Tibial nerve (tissue), 4 donors: ENCODE measurements at places on chromosomes 11 and 22.

GRCh38 chr22:50600967-50601668, 525 bp downstream of the MAPK8IP2 start:
- no peak for DNase-seq

- DNase-seq: no peak
Observed at GRCh38 chr22:37228106-37229011, 15.7 kb downstream of the RAC2 start.

GRCh38 chr11:79333355-79333754, 107.5 kb downstream of the TENM4 start:
- no peak for DNase-seq

GRCh38 chr22:49447837-49448236, 379.8 kb downstream of the BRD1 start:
- DNase-seq: no peak

DNA sequence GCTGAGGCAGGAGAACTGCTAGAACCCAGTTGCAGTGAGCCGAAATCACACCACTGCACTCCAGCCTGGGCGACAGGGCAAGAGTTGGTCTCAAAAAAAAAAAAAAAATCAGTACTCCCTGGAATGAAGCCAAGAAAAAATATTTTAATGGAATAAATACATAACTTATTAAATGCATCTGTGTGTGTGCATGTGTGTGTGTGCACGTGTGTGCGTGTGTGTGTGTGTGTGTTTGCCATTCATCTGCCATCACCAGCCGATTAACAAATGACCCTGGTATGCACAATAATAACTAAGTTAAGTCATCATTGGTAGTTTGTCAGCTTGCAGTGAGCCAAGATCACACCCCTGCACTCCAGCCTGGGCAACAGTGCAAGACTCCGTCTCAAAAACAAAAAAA, 35.0 kb upstream of the SCGB1A1 start:
- no peak for DNase-seq

- DNase-seq: no peak
Observed at GRCh38 chr11:69509846-69510390, 28.5 kb downstream of the LINC01488 start.

DNA sequence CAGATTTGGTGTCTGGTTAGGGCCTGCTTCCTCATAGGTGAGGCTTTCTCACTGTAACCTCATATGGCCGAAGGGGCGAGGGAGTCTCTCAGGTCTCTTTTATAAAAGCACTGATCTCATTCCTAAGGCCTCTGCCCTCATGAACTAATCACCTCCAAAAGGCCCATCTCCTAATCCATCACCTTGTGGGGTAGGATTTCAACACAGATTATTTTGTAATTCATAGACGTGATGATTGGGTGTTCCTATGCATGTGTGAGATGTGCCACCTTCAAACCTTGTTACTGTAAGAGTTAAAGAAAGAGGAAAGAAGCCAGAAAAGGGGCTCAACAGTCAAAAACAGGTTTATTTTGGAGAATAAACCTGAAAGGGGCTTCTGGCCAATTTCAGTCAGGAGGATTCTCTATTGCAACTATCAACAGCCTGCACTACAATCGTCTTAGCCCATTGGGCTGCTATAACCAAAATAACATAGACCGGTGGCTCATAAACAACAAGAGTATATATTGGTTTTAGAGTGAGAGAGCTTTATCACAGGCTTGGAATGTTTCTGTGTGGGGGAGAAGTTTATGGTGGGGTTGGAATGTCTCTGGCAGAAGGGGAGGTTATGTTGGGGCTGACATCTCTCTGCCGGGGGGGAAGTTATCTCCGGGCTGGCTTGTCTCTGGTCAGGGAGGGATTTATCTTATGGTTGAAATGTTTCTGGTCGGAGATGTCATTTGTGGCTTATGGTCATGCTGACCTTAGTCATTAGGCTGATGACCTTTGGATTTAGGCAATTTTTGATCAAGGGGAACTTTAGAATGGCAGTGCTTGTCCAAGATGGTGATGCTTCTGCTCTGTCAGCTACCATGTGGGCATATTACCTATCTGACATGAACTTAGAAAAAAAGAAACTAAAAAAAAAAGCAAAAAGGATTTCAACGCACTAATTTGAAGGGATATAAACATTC, 35.1 kb downstream of the CSF2RB start:
- DNase-seq: no peak

GRCh38 chr11:77959434-77959833, 35.0 kb downstream of the INTS4 start:
- DNase-seq: no peak

DNA sequence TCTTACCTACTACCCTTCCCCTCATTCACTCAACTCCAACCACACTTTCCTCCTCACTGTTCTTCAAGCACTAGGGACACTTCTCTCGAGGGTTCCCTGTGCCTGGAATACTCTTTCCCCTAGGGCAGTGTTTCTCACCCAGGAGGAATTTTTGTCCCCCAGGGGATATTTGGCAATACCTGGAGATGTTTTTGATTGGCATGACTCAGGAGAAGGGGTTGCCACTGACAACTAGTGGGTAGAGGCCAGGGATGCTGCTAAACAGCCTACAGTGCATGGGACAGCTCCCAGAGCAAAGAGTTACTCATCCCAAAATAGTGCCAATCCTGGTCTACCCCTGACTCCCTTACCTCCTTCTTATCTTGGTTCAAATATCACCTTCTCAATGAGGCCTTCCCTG, 40.0 kb downstream of the BTG4 start:
- no peak for DNase-seq

- no peak for DNase-seq
Observed at GRCh38 chr22:28034145-28034759, 115.2 kb upstream of the PITPNB start.

DNA sequence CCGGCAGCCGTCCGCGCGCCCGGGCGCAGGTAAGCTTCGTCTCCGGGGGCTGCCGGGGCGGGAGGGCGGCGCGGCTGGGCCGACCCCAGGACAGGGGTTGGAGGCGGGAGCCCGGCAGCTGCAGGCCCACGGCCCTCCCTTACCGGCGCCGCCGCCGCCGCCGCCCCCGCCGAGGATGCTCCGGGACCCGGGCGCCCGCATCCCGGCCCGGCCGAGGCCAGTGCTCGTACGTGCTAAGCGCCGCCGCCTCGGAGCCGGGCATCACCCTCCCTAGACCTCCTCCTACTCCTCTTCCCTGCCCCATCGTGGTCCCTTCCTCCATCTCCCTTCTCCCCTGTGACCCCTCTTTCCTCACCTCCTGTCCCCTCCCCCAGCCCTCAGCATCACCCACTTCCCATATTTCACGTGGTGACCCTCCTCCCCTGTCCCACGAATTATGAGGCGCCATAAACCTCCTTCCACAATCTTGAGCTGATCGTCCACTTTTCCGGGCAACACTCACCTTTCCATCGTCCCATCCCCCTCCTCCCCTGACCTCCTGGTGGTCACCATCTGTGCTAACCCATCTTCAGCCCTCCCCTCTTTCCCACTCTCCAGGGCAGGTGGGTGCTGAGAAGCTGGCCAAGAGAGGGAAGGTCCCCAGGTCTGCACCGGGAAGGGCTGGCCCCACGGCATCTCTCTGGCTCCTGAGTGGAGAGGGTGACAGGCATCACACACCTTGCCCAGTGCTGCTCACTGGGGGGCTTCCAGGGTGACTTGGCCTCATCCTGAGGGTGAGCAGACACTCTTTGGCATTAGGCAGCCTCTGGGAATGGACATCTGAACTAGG, 612 bp downstream of the ASPHD2 start:
- DNase-seq: no peak

DNA sequence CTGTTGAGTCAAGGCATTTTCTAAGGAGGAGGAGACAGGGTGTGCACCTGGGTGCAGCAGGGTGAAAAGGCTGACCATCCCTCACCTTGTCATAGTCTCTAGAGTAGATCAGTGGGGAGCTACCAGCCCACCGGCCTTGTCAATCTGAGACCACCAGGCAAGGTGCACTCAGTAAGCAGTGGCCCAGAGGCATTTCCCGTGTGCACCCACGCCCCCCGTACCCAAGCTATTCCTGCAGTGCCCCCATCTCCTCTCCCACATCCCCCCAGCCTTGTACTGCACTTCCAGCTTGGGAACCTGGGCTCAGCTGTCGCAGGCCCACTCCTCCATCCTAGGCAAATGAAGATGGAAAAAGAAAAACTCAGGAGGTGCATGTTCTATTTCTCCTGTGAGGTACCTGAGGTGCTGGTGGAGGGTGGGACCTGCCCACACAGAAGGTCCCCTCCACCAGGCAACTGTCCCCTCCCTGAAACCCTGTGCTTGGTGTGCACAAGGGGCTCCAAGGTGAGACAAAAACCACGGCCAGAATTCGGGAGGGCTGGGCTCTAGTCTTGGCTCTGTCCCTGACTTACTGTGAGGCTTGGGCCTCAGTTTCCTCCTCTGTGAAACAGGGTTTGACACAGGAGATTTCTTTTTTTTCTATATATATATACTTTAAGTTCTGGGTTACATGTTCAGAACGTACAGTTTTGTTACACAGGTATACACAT, 8.4 kb downstream of the P2RY2 start:
- no peak for DNase-seq

DNA sequence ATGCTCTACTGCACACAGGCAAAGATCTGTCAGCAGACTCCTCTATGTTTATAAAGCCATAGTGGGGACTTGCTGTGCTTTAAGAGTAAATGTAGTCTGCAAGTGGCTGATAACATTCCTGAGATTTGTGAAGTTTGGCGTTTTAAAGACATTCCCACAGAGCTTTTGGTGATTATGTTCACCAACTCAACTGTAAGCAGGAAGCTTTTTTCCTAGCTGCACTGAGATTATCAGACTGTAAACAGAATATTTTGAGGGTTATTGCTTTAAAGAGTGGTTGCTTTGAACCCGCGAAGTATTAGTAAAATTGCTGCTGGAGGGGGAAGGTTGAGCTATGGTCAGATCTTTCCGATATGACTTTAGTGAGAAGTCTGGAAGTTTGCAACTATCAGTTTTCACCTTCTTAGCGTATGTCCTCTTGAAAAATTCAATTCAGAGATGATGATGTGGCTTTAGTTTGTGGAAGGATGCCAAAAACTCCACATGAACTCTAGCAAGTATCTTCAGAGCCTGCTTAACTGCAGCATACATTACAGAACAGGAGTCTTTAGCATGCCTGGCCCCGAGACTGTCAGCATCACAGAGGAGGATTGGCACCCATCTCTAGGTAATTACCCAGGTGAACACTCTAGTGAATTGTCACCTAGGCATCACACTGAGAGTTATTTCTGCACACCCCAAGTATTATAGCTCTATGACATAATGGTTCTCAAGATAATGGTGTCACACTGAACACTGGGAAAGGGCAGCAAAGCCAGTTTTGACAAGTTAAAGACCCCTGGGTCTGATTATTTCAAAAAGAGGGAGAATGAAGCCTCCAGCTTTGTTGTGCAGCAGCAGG, 89.9 kb downstream of the MTNR1B start:
- no peak for DNase-seq

DNA sequence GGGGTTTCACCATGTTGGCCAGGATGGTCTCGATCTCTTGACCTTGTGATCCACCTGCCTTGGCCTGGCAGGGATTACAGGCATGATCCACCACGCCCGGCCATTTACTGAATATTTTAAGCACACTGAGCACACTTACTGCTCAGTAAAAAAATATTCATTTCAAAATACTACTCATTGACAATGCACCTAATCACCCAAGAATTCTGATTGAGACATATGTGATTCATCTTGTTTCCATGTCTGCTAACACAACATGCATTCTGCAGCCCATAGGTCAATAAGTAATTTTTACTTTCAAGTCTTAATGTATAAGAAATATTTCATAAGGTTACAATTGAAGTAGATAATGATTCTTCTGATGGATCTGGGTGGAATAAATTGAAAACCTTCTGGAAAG, 4.2 kb upstream of the OR52J3 start:
- no peak for DNase-seq

GRCh38 chr11:133526790-133527189, 5.5 kb downstream of the OPCML start:
- no peak for DNase-seq

DNA sequence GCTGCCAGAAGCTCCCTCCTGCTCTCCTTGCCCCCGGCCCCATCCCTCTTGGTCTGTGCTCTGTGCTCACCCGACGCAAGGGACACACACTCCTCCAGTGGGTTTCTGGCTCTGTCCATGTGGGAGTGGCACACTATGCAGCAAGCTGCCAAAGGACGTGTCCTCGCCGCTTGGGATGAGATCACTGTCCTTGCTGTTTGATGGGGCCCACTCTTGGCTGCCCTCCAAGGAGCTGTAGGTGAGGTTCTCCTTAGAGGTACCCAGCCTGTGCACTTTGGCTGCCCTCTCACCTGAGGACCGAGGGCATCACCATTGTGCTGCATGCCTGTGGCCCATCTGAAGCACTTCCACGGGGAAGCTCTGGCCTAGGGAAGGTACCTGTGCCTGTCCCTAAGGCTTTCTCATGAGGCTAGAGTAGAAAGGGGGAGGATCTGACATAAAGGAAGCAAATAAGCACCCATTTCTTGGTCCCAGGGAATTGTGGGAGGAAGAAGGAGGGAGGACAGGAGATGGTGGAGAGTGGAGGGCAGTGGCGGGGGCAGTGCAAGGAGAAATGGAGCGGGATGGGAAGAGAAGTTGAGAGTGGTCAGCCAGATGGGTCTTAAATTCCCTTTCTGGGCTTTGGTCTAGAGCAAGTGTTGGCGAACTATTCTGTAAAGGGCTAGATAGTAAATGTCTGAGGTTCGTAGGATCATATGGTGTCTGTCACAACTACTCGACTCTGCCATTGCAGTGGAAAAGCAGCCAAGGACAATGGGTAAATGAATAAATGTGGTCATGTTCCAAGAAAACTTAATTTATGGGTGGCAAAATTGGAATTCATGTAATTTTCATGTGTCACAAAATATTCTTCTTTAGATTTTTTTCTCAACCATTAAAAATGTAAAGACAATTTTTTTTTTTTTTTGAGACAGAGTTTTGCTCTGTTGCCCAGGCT, 47.0 kb upstream of the AMPD3 start:
- DNase-seq: no peak

- DNase-seq: no peak
Observed at GRCh38 chr11:118927554-118928100, 1.9 kb upstream of the BCL9L start.

- DNase-seq: no peak
Observed at GRCh38 chr22:48310740-48311139, 1516.9 kb downstream of the BRD1 start.

DNA sequence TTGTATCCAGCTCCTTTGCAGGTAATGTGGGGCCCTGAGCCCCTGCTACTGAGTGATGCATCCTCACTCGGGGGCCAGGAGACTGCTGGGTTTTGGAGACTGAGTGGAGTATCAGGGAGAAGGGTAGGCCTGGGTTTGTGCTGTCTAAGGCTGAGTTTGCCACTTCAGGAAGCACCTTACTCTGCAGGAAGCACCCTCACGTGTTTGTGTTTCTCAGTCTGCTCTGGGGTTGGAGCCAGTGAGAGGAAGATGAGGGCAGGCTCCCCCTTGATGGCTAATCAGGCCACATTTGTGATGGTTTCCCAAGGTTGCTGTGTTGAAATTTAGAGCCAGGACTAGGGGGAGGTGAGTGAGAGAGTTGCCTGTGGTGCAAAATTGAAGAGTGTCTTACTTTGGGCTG, 13.7 kb upstream of the THY1 start:
- no peak for DNase-seq
